IPS DF 6.9 (cell line): ENCODE measurements at places on chromosomes 5 and 9.

GRCh38 chr5:151771259-151772028, at the start of gene G3BP1:
Gene G3BP1, plus strand, starts transcription at chr5:151771954. Its CDS starts 14,667 bp downstream, at chr5:151786621.
- H3K27me3 ChIP-seq, result no peaks in the 10 kb centered on the region
- peak; percentile 100 for DNase-seq

DNA sequence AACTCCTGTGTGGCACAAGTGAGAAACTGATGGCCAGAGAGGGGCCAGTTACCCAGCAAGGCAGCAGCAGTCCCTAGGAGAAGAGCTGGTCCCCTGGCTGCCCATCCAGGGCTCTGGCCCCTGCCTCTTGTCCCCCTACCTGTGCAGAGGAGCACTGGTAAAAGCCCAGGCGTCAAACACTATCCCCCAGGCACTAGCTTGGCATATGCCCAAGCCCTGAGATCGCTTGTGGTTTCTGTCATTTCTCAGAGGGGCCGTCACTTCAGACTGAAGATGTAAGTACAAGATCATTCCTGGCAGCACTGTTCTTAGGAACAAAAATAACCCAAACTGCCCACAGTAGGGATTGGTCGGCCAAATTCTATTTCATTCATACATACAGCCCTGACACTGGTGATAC, 53.9 kb downstream of the COL15A1 start:
- H3K36me3 ChIP-seq, result no peaks in the 10 kb centered on the region
- H3K27me3 ChIP-seq, result no peaks in the 10 kb centered on the region
- no peaks in the 10 kb centered on the region for H3K4me1 ChIP-seq
- H3K4me3 ChIP-seq, result no peak overlapping the region
- H3K27ac ChIP-seq, result no peak overlapping the region

DNA sequence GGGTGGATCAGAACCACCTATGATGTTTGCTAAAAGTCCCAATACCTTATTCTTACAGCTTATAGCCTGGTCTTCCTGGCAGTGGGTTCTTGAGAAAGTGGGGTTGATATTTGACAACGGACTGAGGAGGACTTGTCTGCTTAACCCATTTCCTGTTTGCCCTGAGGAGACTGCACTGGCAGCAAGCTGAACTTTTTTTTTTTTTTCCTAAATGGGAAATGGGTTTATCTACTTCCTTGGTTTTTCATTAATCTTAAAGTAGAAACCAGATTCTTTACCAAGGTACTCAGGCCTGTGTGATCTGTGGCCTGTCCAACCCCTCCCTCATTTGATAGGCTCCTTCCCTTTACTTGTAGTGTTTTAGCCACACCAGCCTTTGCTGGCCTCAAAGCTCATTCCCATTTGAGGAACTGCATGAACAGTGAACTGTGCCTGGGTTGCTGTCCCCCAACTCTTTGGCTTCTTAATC, 47.1 kb downstream of the C9orf57 start:
- no peak for DNase-seq
- H3K27ac ChIP-seq, result no peak overlapping the region
- H3K4me1 ChIP-seq, result no peaks in the 10 kb centered on the region
- H3K4me3 ChIP-seq, result no peak overlapping the region
- no peaks in the 10 kb centered on the region for H3K27me3 ChIP-seq
- no peaks in the 10 kb centered on the region for H3K36me3 ChIP-seq

DNA sequence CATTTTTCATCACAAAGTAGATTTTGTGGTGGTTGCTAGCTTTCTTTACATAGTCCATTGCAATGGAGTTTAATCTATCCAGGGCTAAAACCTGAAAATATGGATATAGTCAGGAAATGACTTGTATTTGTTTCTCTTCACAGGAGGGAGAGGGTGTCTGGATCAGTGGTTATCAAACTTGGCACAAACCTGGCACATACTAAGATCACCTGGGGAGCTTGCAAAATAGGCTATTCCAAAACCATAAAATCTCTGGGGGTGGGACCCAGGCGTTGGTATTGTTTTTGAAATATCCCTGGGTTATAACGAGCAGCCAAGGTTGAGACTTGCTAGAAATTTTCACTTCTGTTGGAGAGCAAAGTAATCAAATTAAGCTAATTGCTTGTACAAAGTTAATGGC, 179.9 kb downstream of the PCSK1 start:
- no peak overlapping the region for H3K27ac ChIP-seq
- H3K4me1 ChIP-seq, result no peaks in the 10 kb centered on the region
- H3K36me3 ChIP-seq, result no peaks in the 10 kb centered on the region
- no peaks in the 10 kb centered on the region for H3K27me3 ChIP-seq

GRCh38 chr5:54703133-54703532, 185.6 kb downstream of the SNX18 start:
- no peak overlapping the region for H3K4me3 ChIP-seq
- H3K27me3 ChIP-seq, result no peaks in the 10 kb centered on the region
- DNase-seq, result no peak
- H3K4me1 ChIP-seq, result no peaks in the 10 kb centered on the region; the same call in 1 of the 2 replicates
- no peak overlapping the region for H3K27ac ChIP-seq

- H3K27me3 ChIP-seq, result no peaks in the 10 kb centered on the region
- no peak overlapping the region for H3K27ac ChIP-seq
- no peaks in the 10 kb centered on the region for H3K4me1 ChIP-seq
- no peak for DNase-seq
- H3K36me3 ChIP-seq, result no peaks in the 10 kb centered on the region
- H3K4me3 ChIP-seq, result no peak overlapping the region
Measured at GRCh38 chr5:138054206-138054605, 21.3 kb upstream of the FAM13B start.

DNA sequence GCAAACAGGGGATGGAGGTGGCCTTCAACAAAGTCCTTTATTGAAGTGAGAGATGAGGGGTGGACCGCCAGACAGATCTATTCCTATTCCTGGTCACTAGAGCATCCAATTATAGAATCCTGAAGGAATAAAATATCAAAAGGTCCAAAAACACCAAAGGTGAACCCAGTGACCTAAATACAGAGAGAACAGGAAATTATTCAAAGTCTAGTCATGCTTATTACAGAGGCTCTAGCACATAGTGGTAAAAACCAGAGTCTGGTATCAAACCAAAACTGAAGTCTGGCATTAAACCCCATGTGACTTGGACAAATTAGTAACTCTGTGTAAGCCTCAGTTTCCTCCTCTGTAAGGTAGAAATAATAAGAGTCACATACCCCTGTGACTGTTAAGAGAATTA, 100.5 kb upstream of the SNX2 start:
- H3K36me3 ChIP-seq, result no peaks in the 10 kb centered on the region
- no peaks in the 10 kb centered on the region for H3K4me1 ChIP-seq
- H3K27me3 ChIP-seq, result no peaks in the 10 kb centered on the region
- H3K4me3 ChIP-seq, result no peak overlapping the region
- no peak overlapping the region for H3K27ac ChIP-seq
